ENCODE measurements at places on chromosomes 7 and 10. TPM values are rescaled to one million over a fixed set of nuclear protein-coding genes. Genes with fewer than 3 reads are reported as not detected.

GRCh38 chr10:12334186-12334530 lies 15.2 kb upstream of the CAMK1D start:
- no peak for DNase-seq

DNA sequence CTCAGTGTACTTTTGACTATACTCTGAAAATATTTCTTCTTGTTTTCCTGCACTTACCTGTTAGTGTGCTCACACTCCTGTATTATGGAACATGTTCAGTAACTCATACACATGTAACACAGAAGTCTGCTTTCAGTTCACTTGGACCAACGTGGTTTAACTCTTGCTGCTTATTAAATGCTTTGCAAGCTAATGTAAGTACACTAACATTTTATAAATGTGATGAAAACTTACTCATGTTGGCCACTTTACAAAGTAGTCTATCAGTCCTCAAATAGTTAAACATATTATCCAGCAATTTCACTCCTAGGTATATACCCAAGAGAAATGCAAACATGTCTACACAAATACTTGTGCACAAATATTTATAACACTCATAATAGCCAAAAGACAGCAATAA lies 98.4 kb downstream of the UBE2H start:
- no peak for DNase-seq

UCN3 gene
- not detected for total RNA-seq

HOXA7 gene
- 27.9 TPM for total RNA-seq

MMRN2 gene
- 0.17 TPM for total RNA-seq

BAMBI gene
- 12.6 TPM for total RNA-seq

Data from epithelial cell of proximal tubule (primary cell).